SW 1271 (cell line): ENCODE measurements at places on chromosomes 12 and 14.

GRCh38 chr14:105745433-105746123, 219.2 kb downstream of the TMEM121 start:
- no peak for DNase-seq

- no peak for DNase-seq
Observed at GRCh38 chr12:120735181-120735580, 9.6 kb downstream of the ACADS start.

DNA sequence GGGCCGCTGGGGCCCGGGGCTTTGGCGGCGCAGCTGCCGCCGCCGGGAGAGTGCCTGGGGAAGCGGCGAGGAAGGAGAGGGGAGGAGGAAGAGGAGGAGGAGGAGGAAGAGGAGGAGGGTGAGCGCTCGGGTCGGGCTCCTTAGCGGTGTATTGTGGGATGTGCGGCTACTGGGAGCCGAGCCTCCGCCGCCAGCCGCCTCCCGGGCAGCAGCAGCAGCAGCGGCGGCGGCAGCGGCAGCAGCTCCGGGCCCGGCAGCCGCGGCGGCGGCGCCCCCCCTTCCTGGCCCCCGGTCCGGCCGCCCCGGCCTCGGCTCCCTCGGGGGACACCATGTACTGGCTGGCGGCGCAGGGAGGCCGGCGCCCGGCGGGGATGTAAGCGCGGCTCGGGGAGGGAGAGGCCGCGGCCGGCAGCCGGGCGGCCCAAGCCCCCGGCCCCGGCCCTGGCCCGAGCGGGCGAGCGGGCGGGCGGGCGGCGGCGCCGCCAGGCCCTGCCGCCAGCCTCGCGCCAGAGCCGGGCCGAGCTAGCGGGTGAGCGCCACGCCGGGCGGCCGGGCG, at the start of gene SETD1B:
SETD1B (plus strand) TSS at position 149 of the 556 bp plus-strand sequence. CDS start 729 bp downstream, outside the sequence.
- no peak for DNase-seq

GRCh38 chr12:63981343-63981742, 136.8 kb downstream of the SRGAP1 start:
- DNase-seq = no peak

DNA sequence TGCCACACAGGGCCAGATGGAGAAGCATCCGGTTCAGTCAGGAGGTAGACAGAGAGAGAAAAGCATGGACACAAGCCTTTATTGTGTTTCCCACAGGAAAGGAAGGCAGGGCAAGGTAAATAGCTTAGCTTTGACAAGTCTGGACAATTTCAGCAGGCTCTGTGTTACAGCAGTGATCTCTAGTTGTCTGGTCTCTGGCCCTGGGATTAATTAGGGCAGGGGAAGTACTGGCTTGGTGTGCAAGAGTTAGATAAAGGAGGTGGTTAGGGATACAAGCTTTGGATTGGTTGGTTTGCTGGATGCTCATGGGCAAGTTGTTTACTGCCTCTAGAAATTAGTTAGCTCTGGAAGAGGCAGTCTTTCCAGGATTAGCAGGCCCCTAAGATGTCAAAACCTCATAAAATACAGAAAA, 15.1 kb upstream of the NGDN start:
- DNase-seq = no peak
